HCT116 (cell line): ENCODE measurements at places on chromosomes 1 and 21. TPM values are rescaled to one million over a fixed set of nuclear protein-coding genes. Genes with fewer than 3 reads are reported as not detected.

DNA sequence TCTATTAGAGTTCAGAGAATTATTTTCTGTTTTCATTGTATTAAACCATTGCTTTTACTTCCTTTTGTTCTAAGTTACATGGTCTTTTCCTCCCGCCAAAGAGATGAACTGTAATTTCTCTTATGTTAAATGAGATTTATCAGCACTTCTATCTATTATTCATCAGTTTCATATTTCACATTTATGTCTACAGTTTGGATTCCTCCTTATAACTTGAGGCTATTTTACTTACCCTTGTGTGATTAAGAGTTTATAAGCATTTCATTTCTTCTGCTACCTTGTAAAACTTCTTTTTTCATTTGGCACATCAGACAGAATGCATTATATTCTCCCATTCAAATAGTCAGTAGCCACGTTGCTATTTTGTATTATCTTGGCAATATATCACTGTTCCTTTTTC, 248.2 kb downstream of the PLA2G4A start:
- no peaks in the 10 kb centered on the region for H3K27me3 ChIP-seq
- no peak overlapping the region for H3K27ac ChIP-seq
- no peak for DNase-seq

GRCh38 chr1:111448482-111448917, 556 bp downstream of the WDR77 start:
- H3K27ac ChIP-seq = peak overlapping the region; percentile 60
- peaks cover 28% of the 10 kb centered on the region for H3K4me1 ChIP-seq
- H3K4me3 ChIP-seq = peak overlapping the region; percentile 87
- no peak for DNase-seq

DNA sequence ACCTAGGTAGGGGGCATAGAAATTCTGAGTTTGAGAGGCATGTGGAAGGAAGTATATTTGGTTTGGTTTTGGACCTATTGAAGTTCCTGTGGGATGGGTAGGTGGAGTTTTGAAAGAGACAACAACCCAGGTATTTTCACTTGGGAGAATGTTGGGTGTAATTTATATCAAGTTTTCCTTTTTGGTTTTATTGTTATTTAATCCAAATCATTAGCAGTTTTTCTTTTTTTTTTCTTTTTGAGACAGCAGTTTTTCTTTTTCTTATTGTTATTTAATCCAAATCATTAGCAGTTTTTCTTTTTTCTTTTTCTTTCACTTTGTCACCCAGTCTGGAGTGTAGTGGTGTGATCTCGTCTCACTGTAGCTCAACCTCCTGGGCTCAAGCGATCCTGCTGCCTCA, 30.1 kb downstream of the RNF11 start:
- H3K36me3 ChIP-seq = peaks cover under 1% of the 10 kb centered on the region
- no peak overlapping the region for H3K4me3 ChIP-seq
- H3K27ac ChIP-seq = no peak overlapping the region
- H3K27me3 ChIP-seq = no peaks in the 10 kb centered on the region

DNA sequence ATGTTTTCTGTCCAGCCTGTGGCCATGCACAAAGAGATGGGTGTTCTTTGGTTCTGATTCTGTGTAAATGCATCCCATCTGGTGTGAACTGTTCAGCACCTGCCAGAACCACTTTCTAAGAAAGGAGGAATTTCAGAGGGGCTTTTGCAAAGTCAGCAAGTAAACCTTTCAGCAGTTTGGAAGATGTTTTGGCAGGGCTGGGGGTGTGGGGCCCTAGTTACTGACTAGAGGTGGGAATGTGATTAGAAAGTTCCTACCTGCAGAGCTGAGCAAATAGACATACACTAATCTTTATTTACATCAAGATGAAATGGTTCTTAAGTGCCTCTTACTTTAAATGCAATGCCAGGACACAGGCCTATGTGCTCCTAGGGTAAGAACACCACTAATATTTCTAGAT, 378.1 kb upstream of the USP24 start:
- DNase-seq = no peak
- H3K27ac ChIP-seq = no peak overlapping the region
- no peaks in the 10 kb centered on the region for H3K36me3 ChIP-seq
- no peaks in the 10 kb centered on the region for H3K4me1 ChIP-seq

DNA sequence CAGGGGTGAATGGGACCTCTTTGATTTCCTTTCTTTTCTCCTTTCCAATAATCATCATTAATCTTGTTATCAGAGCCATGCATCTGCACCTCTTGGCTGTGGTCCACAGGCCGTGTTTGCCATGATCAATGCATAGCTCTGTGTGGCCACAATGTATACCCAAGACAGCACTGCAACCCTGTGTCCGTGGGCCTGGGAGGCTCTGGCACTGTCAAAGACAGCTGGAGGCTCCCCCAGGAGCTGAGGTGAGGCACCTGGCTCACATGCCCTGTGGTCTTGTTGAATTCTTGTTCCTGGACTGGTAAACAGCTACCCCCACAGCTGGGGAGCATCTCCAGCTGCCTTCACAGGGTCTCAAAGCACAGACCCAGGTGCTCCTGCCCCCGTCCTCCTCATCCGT, 67.2 kb upstream of the SELENON start:
- no peaks in the 10 kb centered on the region for H3K27me3 ChIP-seq
- no peak overlapping the region for H3K27ac ChIP-seq
- H3K36me3 ChIP-seq = no peaks in the 10 kb centered on the region

GRCh38 chr1:170126696-170127095, 19.1 kb upstream of the NTMT2 start:
- DNase-seq = no peak
- H3K36me3 ChIP-seq = no peaks in the 10 kb centered on the region
- no peak overlapping the region for H3K4me3 ChIP-seq
- H3K27ac ChIP-seq = no peak overlapping the region
- H3K27me3 ChIP-seq = no peaks in the 10 kb centered on the region

DNA sequence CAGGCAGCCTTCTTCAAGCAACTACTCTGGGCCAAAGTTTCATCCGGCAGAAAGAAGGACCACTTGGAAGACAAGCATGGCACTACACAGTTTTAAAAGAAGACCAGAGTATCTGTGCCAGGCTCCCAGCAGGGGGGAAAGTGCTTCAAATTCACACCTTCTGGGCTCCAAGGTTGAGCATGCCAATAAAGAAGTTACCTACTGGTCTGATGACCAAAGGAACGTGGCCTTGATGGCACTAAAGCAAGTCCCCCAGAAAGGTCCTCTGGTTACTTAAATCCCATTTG, 73.5 kb downstream of the CD46 start:
- DNase-seq = no peak
- H3K27ac ChIP-seq = no peak overlapping the region
- H3K27me3 ChIP-seq = no peaks in the 10 kb centered on the region
- H3K36me3 ChIP-seq = no peaks in the 10 kb centered on the region
- H3K4me1 ChIP-seq = peaks cover 8% of the 10 kb centered on the region; the same call in 1 of the 2 replicates

- H3K27me3 ChIP-seq = no peaks in the 10 kb centered on the region
- DNase-seq = no peak
- H3K36me3 ChIP-seq = no peaks in the 10 kb centered on the region
- H3K4me3 ChIP-seq = no peak overlapping the region
- H3K4me1 ChIP-seq = no peaks in the 10 kb centered on the region
These were observed 82.1 kb upstream of the CCDC190 start for GRCh38 chr1:162942916-162943559.

GRCh38 chr1:192654120-192654519, 18.2 kb downstream of the RGS13 start:
- H3K4me1 ChIP-seq = no peaks in the 10 kb centered on the region
- H3K4me3 ChIP-seq = no peak overlapping the region
- no peak overlapping the region for H3K27ac ChIP-seq
- H3K36me3 ChIP-seq = no peaks in the 10 kb centered on the region

FAM151A gene
- not detected for total RNA-seq

CASQ2 gene
- total RNA-seq = not detected

TSPAN1 gene
- total RNA-seq = 9.9 TPM
